NT2/D1 (cell line): ENCODE measurements at places on chromosomes 13 and 19.
A peak's percentile ranks its signal among the peaks of the same experiment; 100 is the strongest.

DNA sequence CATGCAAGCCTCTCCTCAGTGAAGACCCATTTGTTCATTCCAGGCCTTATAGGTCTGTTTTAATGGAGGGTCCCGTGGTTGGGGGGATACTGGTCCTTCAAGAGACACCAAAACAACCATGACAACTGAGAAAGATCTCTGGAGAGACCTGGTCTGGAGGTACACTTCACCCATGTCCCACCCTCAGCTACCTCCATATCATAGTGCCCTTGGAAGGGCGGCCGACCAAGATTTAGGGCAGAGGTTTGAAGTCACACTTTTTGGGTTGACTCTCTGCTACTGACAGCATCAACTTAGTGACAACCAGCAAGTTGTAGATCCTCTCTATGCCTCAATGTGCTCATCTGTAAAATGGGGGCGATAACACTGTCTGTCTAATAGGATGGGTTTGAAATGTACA is 177.3 kb downstream of the TSHZ3 start:
- DNase-seq, result no peak

- DNase-seq, result no peak
Measured at GRCh38 chr13:72763411-72763810, 18.3 kb downstream of the DIS3 start.

DNA sequence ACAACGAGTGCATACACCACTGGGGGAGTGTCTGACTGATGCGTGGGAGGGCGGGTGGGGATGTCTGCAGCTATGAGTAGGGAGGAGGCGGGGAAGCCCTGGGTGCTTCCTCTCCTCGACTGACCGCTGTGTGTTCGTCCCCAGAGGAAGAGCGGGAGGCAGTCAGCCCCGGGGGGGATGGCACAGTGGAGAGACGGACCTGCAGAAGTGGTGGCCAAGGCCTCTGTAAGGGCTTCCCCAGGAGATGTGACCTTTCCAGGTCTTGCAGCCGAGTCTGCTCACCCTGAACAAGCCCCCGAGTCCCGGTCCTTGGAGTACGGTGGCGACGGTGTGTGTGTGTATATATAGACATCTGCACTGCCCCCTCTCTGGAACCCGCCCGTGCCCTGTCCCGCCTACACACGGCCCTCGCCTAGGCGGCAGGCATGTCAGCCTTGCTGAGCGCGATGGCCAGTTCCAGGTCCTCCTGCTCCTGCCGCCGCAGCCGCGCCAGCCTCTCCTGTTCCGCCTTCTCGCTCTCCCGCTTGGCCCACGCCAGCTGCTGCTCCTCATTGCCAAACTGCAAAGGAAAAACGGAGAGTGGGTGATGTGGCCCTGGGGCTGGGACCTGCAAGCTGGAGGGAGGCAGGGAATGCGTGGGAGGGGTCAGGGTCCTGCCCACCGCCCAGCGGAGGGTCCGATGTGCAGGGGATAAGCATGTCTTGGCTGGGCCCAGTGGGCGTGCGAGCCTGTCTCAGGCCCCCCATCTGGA is 30.8 kb downstream of the KLF2 start:
- DNase-seq, result no peak

DNA sequence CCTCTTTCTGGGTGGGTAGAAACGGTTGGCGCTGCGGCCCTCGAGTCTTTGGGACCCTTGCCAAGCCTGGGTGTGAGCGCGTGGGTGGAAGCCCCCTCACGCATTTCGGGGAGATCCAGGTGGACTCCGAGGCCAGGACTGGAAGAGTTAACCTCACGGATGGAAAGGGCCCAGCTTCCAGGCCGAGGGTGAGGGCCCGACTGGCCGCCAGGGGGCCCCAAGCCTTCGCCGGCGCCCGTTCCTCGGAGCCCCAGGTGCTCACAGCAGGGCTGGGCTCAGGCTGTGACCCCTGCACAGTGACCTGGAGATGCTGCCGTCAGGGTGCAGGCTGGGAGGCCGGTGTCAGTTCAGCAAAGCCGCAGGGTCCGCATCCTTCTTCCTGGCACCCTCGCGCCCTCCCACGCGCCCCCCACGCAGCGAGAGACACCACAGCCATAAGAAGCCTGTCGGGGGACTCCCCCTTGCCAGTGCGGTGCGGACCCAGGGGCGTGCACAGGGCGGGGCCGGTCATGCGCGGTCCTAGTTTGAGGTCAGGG is 34.2 kb upstream of the TMEM255B start:
- DNase-seq, result peak; percentile 63

- no peak for DNase-seq
Measured at GRCh38 chr13:49022472-49023144, 46.9 kb downstream of the FNDC3A start.

DNA sequence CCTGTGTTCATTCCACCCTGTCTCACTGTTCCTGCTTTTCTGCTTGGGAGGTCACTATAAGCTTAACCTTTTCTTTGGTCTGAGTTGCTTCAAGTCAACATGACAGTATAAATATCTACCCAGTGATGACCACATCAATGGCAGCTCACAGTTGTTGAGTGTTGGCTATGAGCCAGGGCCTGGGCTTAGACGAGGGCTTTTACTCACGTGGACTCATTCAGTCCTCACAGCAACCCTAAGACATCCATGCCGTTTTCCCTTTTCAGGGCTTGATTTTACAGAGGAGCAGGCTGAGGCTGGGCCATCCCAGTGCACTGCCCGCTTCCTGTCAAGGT is 10.2 kb upstream of the CCDC97 start:
- DNase-seq, result no peak

DNA sequence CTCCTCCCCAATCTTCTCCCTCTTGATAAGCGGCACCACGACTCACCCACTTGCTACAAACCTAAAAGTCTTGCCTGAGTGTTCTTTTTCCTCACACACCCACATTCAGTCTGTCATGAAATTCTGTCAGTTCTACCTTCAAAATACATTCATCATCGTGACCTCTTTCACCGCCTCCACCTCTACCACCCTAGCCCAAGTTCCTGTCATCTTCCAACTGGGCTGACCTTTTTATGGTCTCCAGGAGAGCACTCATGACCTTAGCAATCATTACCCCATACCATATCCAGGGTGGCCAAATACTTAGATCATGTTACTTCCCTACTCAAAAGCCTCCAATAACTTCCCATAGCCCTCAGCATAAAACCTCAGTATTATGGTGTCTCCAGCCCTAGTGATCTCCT is 110.4 kb upstream of the TSC22D1 start:
- no peak for DNase-seq

DNA sequence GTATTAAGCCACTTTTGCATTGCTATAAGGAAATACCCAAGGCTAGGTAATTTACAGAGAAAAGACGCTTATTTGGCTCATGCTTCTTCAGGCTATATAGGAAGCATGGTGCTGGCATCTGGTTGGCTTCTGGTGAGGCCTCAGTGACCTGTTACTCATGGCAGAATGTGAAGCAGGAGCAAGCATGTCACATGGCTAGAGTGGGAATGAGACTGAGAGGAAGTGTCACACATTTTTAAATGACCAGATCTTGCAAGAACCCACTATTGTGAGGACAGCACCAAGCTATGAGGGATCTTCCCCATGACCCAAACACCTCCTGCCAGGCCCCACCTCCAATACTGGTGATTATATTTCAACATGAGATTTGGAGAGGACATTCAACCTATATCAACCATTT is 25.7 kb upstream of the IGFL4 start:
- no peak for DNase-seq

GRCh38 chr19:5564930-5565329 is 2.8 kb downstream of the TINCR start:
- DNase-seq, result no peak

DNA sequence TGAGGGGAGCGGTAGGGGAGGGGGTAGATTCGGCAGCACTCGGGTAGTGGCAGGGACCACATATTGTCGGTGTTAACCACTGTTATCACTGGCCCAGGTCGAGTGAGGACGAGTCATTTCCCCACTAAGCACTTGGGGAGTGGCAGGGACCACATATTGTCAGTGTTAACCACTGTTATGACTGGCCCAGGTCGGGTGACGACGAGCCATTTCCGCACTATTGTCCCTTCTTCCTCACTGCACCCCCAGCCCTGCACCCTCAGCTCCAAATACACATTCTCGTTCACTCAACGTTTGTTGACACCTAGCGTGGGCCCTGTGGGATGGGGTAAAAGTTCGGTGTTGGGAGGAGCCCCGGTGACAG is 467 bp upstream of the CLN5 start:
- no peak for DNase-seq

GRCh38 chr19:34711890-34712289 is 22.2 kb upstream of the ZNF181 start:
- DNase-seq, result no peak

DNA sequence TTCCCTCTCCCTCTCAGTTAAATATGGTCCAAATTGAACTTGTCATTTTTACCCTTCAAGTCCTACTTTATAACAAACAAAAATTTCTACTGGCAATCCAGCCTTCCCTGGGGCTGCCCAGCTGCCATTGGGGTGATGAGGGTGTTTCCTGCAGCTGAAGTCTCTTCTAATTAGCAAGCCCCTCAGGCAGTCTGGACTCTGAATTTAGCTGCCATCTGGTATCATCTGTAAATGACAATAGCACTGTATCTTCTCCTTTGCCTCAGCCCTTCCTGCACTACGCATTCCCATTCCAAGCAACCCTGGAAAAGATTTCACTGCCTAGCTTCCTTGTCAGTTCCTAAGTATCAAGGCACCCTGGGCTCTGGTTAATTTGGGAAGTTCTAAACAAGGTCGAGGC is 331.1 kb upstream of the KLF12 start:
- peak; percentile 40 for DNase-seq

DNA sequence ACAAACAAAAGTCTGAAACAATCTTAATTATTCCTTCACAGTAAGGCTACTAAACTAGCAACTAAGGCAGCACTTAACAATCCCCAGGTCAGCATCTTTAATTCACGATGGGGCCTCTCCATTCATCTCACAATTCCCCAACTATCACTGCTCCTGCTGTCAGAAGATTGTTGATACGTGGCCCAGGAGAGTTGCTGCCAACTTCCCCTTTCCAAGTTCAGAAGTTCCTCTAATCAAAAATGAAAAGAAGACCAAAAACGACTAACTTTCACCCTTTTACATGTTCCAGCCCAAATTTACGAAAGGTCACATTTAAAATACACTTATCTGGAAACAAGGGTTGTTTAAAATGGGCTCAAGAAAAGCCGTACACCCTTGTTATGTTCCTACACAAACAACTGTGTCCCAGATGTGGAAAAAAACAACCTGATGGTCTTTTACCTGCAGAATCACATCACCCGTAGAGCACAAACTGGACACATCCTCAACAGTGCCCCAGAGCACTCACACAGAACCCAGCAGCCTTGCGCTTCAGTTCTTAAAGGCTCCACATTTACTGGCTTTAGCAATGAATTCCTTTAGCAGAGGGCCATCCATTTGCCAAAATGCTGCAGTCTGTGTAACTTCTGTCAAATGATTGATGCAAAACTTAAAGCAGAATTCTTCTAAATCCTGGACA is 38.0 kb downstream of the PHF11 start:
- no peak for DNase-seq

- no peak for DNase-seq
Measured at GRCh38 chr19:1231729-1232637, 5.8 kb downstream of the CBARP start.

GRCh38 chr19:2732157-2732725 is 7.6 kb downstream of the SLC39A3 start:
- no peak for DNase-seq

DNA sequence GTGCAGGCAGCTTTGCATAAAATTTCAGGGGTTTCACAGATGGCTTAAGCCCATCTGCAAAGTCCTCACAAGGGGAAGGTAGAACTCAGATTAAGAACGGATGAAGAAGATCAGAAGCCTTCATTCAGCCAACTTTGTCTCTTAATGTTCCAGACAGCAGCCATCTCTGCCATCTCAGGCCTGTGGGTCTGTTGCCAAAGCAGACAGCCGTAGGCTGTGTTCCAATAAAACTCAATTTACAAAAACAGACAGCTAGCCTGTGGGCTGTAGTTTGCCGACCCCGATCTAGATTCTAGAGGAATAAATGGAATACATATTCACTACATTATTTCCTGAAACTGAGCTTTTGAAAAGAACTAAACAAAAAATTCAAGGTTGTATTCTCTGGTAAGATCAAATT is 3.8 kb downstream of the DCUN1D2 start:
- no peak for DNase-seq

DNA sequence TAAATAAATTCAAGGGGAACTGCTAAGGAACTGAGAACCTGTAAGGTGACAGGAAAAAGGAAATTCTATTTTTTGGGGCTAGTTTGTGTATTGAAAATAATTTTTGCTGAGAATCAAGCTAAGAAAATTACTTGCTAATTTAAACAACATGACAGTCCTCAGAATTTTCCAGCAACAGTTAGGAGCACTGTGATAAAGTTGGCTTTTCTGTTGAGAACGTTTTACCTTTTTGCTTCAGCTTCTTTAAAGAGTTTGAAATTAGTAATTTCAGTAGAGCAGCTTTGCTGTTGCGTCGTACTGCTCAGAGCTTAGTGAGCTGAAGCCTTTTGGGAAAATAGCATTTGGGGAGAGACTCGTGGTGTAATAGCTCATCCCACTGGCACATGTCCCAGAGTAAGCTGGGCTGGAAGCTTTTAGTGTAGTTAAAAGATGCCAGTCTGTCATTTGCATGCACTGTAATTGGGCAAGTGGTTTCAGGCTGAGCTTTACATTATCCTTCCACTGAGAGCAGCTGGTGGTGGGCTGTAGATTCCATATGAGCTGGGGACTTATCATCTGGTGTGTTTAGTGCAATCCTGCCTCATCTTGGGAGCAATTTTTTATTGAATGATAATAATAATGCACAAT is 69.8 kb downstream of the LRCH1 start:
- no peak for DNase-seq

DNA sequence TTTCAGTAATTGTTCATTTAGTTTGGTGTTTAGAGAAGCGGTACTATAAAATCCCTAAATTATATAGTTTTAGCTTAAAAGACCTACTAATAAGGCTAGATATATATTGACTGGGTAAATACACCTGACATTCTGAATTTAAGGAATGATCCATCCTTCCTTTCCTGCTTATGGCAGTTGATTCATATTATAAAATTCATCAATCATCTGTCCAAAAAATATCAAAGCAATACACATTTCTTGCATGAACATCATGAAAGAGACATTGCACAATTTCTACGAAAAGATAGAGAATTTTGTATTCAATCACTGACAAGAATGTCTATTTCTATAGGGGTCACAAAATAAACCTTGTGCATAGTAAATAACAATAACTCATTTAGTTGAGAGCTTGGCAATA is 514.9 kb downstream of the SLITRK6 start:
- no peak for DNase-seq

- no peak for DNase-seq
Measured at GRCh38 chr13:33072282-33072681, 56.1 kb downstream of the KL start.

- no peak for DNase-seq
Measured at GRCh38 chr13:20002787-20003186, 44.3 kb downstream of the ZMYM2 start.

DNA sequence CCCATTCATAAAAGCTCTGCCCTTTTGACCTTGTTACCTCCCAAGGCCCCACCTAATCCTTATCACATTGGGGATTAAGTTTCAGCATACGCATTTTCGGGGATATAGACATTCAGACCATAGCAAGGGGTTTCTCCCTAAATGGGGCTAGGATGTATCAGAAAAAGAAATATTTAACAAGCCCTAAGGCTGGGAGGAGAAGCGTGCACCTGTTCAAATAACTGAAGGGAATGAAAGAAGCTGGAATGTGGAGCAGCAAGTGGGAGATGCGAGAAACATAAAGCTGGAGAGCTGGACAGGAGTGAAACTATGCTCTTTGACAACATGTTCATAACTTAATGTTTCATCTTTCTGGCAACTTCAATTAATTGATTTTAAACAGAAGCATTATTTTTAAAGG is 811.8 kb upstream of the GPC6 start:
- DNase-seq, result no peak

- DNase-seq, result no peak
Measured at GRCh38 chr13:50286324-50286723, 271.1 kb downstream of the KCNRG start.

- no peak for DNase-seq
Measured at GRCh38 chr13:101919541-101920181, 467.2 kb downstream of the ITGBL1 start.
